Fibroblast of the aortic adventitia (primary cell): ENCODE measurements at places on chromosomes 7 and 10.

DNA sequence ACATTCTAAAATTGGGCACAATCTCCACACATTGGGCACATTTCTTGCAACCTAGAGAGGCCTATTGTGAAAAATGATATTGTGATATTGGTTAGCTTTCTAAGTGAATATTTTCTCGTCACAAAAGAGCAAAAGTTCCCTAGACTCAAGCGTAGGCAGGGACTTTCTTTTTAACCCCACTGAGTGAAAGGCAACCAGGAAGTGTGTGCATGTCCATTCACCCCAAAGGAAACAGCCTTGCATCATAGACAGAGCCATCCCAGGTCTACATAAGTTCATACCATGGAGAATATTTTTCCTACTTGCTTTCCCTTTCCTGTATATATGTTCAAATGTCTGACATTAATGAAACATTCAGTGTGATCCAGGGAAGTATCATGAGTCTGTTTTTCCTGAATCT lies 84.2 kb upstream of the AGBL3 start:
- DNase-seq, result no peak

GRCh38 chr7:158067219-158067930 lies 520.2 kb downstream of the PTPRN2 start:
- no peak for DNase-seq

- DNase-seq, result peak; percentile 47
Measured at GRCh38 chr10:12337453-12338372, 11.6 kb upstream of the CAMK1D start.

GRCh38 chr7:36707898-36708297 lies 16.4 kb downstream of the AOAH start:
- no peak for DNase-seq

GRCh38 chr10:12063483-12063818 lies 5.3 kb upstream of the DHTKD1 start:
- no peak for DNase-seq

- DNase-seq, result no peak
Measured at GRCh38 chr10:120827251-120827875, 23.8 kb upstream of the WDR11 start.

DNA sequence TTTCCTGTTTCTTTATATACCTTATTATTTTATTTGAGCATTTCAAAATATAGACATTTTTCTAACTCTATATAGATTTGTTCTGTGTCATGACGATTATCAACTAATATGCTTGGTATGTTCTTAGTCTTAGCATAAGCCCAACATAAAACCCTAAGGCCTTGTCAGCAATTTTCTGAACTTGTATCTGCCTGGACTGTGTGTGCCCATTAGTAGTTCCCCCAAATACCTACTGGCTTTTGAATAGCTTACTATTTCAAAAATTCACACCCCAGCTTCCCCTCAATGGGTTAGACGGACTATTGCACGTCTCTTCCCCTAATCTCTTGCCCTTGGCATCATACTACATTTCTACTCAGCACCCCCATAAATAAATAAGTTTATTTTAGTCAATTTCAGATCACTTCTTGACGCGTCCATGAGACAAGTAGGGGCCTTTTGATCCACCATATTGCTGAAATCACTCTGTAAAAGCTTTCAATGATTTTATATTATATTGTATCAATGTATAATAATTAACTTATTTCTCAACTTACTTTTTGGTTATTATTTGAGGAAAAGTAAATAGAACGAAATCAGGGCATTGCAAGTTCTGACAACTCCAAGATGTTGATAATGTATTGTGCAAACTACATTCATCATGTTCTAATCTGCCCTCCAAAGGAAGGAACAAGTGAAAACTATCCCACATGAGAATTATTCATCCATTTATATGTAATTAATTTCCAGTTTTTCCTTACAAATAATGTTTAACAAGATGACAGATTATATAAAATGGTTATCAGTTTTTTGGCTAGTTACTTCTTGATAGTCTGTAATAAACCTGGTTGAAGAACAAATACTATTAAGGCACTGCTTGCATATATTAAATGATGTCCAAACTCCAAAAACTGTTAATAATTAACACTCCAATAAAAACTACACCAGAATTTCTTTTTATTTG lies 1.1 kb upstream of the AKR1C3 start:
- DNase-seq, result no peak

DNA sequence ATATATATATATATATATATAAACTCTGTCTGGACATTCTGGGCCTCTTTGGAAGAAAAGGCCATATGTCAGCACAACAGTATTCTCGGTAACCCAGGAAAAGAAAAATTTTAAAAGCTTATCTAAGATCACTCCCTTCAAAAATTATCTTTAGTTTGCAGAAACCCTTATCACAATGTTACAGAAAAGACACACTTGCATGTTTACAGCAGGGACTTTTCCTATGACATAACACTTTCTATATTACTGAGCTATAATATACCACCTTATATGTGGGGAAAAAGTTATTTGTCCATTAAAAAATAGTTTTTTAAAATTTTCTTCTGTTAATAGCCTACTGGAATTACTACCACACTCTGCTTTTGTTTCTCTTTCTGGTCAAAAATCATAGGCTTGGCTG lies 25.4 kb downstream of the ANKRD61 start:
- no peak for DNase-seq

DNA sequence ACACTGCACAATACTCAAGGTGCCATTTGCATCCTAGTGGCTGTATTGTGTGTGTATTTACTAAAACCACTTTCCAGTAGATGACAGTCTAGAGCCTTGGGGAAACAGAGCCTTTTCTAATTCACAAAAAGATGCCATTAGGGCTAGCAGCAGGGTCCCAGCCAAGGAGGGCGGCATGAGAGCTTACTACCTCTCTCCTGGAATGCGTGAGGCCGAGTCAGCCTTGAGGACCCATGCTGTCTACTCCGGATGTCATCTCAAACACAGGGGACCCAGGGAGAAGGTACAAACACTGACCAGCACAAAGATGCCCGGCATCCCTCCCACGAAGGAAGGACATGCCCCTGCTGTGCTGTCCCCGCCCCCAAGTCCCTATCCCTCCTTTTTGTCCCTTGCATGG lies 65.5 kb downstream of the CYCS start:
- no peak for DNase-seq

- no peak for DNase-seq
Measured at GRCh38 chr7:70098133-70098561, 499.9 kb downstream of the AUTS2 start.

GRCh38 chr10:84317174-84317573 lies 11.2 kb upstream of the CCSER2 start:
- DNase-seq, result no peak

DNA sequence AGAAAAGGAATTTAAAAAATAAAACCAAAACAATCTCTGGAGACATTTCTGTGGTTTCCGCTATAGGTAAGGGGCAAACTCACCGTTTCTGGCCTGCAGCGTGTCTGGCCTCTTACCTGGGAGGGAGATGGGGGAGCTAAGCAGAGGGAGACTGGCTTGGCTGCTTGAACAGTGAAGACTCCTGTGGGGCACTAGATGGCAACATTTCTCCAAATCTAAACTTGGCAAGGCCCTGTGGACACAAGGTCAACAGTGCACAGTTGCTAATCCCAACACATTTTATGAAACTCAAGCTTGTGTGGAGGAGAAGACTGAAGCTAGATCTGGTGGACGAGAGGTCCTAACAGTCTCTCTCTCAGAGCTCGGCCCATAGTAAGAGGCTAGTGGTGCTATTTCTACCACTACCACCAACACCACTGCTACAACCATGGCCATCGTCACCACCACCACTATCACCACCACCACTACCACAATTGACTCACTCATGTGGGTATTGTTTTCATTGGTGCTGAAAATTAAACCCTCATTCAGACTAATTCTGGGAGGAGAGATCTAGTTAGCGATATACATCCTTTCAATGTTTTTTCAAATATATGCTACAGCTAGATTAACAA lies 28.4 kb upstream of the CDHR3 start:
- DNase-seq, result peak; percentile 69

GRCh38 chr10:98414932-98415730 lies at the start of gene PYROXD2:
Gene PYROXD2, minus strand, starts transcription at chr10:98415182. Its CDS starts 47 bp downstream, at chr10:98415135.
- DNase-seq, result peak; percentile 92

DNA sequence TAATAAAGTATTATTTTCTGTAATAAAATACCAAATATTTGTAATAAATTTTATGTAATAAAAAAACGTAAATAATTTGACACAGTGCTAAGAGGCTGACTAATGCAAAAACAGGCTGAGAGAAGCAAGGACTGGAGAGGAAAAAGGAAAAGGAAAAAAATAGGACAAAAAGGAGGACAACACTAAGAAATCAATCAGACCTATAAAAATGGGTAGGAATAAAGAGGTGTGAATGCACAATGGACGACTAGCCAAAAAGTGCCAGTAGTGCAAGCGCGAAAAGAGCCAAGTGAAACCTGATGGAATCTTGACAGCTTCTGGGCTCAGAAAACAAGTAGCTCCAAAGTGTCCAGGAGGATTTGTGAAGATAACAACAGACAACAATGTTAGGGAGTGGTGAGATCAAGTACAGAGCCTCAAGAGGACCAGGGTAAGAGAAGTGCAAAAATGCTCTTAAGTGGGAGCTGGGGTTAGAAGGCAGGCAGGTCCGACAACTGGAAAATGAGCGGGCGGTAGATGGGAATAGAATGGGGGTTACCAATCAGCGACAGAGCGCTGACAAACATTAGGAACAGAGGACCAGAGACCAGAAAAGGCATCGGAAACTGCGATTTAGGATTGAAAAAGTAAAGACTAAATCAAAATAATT lies 1.2 kb downstream of the BRAF start:
- DNase-seq, result peak; percentile 21

DNA sequence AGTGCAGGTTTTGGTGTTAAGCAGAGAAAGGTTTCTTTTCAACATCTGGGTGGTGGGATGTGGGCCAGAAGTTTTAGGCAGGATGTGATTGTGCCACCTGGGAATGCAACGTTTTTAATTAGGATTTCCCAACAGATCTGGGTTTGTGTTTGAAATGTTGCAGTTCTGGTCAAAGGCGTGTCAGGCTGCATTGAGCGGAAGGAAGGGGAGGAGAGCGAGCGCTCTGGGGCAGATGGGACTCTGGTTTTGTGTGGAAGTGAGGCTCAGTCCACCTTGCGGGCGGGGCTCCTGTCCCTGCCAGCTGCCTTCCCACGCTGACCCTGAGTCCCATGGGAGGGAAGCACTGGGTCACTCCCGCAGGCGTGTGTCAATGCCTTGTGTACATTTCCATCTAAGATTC lies 767.7 kb downstream of the KCNMA1 start:
- no peak for DNase-seq

DNA sequence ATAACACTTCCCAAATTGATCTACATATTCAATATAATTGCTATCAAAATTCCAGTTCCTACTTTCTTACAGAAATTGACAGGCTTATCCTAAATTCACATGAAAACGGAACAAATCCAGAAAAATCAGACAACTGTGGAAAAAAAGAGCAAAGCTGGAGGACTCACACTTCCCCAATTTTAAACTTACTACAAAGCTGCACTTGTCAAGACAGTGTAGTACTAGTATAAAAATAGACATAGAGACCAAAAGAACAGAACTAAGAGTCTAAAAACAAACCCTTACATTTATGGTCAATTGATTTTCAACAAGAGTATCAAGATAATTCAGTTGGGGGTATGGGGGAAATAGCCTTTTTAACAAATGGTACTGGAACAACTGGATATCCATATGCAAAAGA lies 27.5 kb downstream of the LMBR1 start:
- no peak for DNase-seq

- no peak for DNase-seq
Measured at GRCh38 chr7:84149573-84149972, 45.0 kb downstream of the SEMA3A start.

DNA sequence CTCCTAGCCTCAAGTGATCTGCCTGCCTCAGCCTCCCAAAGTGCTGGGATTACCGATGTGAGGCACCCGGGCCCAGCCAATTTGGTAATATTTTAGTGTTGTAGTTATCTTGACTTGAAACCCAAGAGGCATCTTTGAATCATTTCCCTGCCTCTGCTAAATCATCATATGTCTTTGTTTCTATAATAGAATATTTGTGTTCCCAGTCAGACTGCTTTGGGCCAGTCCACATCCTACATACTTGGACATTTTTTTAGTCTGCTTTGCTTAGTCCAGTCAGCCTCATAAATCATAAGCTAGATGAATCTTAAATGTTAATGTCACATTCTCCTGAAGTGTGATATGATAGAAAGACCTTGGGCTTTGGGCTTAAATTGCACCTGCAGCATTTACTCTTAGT lies 5.9 kb downstream of the STAM start:
- DNase-seq, result peak; percentile 82

DNA sequence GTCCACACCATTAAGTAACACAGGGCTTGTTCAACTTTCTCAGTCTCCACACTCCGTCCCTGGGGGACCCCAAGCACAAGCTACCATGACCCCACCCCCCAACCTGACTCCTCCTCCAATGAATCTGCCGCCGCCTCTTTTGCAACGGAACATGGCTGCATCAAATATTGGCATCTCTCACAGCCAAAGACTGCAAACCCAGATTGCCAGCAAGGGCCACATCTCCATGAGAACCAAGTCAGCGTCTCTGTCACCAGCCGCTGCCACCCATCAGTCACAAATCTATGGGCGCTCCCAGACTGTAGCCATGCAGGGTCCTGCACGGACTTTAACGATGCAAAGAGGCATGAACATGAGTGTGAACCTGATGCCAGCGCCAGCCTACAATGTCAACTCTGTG lies 81.1 kb upstream of the SAMD8 start:
- DNase-seq, result no peak

DNA sequence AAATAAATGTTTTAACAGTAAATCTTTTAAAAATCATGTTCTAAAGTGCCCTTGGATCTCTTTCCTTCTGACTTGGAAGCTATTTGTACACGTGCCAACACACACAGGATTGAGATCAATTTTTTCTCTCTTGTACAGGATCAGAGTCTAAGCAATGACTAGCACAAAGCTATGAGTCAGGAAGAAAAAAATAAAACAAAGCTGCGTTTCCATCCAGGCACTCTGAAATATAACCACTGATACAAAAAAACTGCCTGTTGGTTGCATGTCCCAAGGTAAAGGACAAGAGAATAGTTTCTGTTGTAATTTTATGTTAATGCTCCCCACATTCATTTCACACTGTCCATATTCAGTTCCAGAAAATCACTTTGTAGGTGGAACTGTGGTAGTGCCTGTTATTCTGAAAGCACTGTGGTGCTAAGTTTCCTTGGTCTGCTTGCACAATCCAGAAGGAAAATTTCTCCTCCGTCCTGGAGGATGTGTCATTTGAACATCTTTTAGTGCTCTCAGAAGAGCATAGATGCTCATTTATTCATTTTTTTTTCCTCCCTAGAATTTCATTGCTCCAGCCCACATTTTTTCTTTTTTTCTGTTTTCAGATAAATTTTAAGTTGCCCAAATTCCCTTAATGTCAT lies 113.4 kb downstream of the PLXDC2 start:
- peak; percentile 75 for DNase-seq
